ENCODE measurements at places on chromosomes 3 and 15.

- no peak for DNase-seq
These were observed 242.5 kb downstream of the CADPS start for GRCh38 chr3:62632510-62633294.

GRCh38 chr3:179973931-179974361 lies 62.8 kb downstream of the PEX5L start:
- peak; percentile 49 for DNase-seq

DNA sequence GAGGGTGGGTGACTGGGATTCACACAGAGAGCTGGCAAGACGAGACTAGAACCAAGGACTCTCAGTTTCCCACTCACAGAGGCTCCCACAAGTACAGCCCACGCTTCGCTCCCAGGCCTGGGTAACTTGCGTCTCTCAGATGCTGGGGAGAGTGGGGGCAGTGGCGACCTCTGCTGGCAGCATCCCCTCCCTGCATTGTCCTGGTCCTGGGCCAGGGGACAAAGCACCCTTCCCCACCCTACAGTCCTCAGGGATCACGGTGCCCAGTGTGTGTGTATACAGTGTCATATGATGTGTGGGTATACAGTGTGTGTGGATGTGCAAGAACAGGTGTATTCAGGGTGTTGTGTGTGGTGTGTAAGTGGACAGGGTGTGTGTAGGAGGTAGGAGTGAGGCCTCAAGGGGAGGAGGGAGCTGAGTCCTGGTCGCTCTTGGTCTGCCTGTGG lies 12.8 kb downstream of the VILL start:
- peak; percentile 70 for DNase-seq

- no peak for DNase-seq
These were observed 66.3 kb upstream of the DCBLD2 start for GRCh38 chr3:98967758-98968157.

DNA sequence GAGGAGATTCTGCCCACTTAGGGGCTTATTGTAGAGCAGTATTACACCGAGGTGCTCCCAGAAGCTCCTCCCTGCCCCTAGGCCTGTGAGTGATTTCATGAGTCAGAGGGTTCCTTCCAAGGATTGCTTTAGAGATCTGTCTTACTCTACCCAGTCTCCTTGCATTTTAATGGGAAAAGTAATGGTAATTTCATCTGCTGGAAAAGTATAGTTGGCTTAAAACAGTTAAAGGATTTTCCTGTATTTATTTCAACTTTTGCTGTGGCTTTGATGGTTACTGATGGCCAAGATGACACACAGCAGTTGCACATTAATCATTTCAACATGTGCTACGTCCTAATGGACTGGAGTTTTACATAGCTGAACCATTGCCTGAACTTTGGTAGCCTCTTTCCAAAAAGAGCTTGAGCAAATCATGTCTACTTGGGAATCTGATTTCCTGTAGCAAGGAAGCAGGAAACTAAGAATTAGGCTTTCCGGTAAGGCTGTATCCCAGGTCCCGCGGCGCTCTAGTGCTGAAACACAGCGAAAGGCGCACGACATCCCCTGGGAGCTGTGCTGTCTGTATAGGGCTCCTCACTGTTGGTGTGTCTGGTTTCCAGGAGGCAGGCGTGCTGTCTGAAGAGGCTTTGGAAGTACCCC lies 9.2 kb upstream of the PGPEP1L start:
- DNase-seq = peak; percentile 57

Measured in NB4 (cell line).